ENCODE measurements at places on chromosomes 7 and 10.
A peak's percentile ranks its signal among the peaks of the same experiment; 100 is the strongest.

DNA sequence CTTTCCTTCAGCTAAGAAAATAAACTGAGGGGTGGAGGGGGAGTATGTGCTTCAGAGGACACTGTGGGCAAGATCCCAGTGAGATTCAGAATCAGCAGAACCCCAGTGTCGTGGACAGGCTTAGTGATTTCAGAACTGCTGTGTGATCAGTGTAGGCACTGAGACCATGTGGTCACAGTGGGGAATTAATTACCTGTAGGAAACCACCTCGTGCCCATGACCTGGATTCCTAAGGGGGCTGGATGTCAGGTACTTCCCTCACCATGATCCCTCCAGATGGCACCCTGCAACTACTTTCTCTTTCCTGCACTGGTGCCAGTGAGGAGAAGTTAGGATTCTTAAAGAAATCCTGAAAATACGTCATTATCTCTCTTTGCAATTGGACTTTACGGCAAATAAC lies 64.4 kb downstream of the HBP1 start:
- H3K36me3 ChIP-seq: no peaks in the 10 kb centered on the region
- no peak overlapping the region for H3K4me3 ChIP-seq
- no peak overlapping the region for H3K27ac ChIP-seq
- H3K27me3 ChIP-seq: no peaks in the 10 kb centered on the region

GRCh38 chr10:12606461-12606860 lies 257.1 kb downstream of the CAMK1D start:
- H3K36me3 ChIP-seq: no peaks in the 10 kb centered on the region
- no peaks in the 10 kb centered on the region for H3K27me3 ChIP-seq
- DNase-seq: no peak
- peaks cover 14% of the 10 kb centered on the region for H3K4me1 ChIP-seq
- peak overlapping the region; percentile 57 for H3K27ac ChIP-seq

DNA sequence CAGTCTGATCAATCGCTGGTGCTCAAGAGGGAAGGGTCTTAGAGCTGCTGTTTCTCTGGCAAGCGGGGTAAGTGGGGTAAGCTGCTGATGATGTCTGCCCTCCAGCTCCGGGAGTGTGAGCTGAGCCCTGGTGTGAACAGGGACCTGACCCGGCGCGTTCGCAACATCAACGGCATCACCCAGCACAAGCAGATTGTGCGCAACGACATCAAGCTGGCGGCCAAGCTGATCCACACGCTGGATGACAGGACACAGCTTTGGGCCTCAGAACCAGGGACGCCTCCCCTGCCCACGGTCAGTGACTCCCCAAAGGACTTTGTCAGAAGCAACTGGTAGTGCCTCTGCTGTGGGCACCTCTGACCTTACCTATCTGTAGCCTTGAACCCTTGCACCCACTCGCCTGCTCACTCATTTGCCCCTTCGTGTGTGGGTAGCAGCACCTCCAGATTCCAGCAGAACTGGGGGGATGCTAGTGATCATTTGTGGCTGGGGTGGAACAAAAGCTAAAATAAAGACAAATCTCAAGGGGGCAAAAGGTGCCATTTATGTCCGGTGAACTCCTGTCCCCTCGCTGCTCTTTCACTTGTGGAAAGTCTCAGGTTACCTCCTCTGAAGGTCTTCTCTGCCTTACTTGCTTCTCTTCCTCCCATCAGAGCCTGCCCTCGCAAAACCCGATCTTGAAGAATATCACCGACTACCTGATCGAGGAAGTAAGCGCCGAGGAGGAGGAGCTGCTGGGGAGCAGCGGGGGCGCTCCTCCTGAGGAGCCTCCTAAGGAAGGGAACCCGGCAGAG lies 3.2 kb downstream of the UFSP1 start:
- no peaks in the 10 kb centered on the region for H3K27me3 ChIP-seq
- DNase-seq: no peak
- no peak overlapping the region for H3K4me3 ChIP-seq
- H3K27ac ChIP-seq: no peak overlapping the region
- H3K4me1 ChIP-seq: peaks cover 10% of the 10 kb centered on the region

DNA sequence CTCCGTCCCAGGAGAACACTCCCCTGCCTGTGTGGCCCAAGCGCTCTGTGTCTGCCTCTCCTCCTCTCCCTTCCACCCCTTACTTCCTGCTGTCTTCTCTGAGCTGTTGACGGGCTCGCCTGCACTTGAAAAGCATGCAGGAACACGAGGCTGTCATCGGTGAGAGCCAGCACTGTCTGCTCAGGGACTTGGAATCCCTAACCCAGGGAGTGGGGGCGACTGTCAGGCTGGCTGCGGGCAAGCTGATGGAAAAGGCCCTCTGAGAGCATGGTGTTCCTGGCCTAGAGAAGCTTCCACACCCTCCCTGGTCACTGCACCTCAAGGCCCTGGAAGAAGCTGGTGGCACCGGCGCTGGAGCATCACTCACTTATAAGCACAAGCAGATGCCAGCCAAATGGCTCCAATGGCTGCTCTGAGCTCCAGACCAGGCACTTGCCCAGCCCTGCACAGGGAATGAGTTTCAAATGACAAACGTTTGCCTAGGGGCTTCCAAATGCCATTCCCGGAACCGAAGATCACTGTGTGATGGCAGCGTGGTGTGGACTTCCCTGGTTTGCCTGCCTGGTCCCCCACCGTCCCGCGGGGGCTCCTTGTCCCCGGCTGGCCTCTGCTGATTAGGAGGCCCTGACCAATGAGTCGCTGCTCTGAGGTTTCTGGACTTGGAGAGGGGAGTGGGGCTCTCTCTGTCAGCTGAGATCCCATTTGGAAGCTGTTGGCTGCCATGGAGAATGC lies 56.7 kb upstream of the EBF3 start:
- H3K4me1 ChIP-seq: no peaks in the 10 kb centered on the region
- H3K36me3 ChIP-seq: no peaks in the 10 kb centered on the region
- H3K27ac ChIP-seq: no peak overlapping the region

DNA sequence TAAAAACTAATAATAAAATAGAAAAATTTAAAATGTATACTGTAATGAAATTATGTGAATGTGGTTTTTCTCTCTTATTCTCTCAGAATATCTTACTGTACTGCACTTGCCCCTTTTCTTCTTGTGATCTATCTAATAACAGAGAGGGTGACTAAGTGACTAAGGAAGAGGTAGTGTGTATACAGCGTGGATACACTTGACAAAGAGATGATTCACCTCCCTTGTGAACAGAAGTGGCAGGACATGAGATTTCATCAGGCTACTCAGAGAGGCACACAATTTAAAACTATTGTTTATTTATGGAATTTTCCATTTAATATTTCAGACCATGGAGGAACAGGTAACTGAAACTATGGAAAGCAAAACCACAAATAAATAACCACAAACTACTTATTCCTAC lies 806.6 kb upstream of the GHITM start:
- no peak for DNase-seq
- H3K27me3 ChIP-seq: no peaks in the 10 kb centered on the region
- no peak overlapping the region for H3K27ac ChIP-seq
- no peak overlapping the region for H3K4me3 ChIP-seq

Data from pancreas (tissue), 10 donors.